ENCODE measurements at places on chromosomes 3 and 15. TPM values are rescaled to one million over a fixed set of nuclear protein-coding genes. Genes with fewer than 3 reads are reported as not detected.
A peak's percentile ranks its signal among the peaks of the same experiment; 100 is the strongest.

DNA sequence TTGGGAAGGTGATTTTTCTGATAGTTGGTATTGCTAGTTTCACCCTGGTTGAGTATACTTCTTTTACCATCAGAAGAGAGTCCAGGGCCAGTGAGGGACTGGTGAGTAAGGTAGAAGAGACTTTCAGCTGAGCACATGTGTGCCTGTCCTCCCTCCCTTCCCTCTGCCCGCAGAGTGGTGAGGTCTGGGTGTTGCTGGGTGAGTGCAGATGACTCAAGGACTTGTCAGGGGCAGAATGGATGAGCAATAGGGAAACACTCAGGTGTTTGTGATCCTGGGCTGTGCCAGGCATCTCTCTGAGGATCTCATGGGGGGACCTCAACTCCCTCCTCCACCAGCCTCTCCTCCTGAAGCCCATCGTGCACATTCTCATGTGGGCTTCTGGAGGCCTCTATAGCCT, 76.0 kb upstream of the GSK3B start:
- H3K4me3 ChIP-seq, result no peak overlapping the region
- no peaks in the 10 kb centered on the region for H3K27me3 ChIP-seq
- no peak overlapping the region for H3K27ac ChIP-seq
- DNase-seq, result no peak

DNA sequence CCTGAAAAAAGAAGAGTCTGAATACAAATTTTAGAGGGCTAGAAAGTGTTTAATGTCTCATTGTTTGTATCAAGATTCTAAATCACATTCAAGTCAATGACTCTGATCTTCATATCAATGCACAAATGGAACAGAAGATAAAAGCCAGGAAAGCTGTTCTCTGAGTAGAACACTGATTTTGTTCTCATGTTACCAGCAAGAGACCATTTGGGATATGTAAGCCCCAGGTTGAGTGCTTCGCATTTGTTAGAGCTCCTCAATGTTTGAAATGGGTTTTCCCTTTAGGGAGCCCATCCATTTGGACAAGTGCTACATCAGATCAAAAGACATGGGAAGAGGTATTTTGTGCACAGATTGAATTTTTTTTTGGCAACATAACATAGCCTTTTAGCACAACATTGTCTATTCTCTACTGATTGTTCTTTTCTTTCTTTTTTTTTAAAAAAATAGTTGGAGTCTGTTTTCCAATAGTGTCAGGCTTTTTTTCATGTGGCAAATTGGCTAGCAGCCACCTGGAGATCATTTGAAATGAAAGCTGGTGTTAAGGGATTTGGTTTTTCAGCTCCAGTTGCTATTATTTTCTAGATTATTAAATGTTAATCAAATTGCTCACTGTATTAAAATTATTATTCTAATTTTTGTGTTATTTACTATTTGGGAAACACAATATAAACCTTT, 74.5 kb upstream of the ZPLD1 start:
- H3K27me3 ChIP-seq, result no peaks in the 10 kb centered on the region
- peak; percentile 53 for DNase-seq
- H3K4me3 ChIP-seq, result no peak overlapping the region
- no peaks in the 10 kb centered on the region for H3K4me1 ChIP-seq
- no peak overlapping the region for H3K27ac ChIP-seq

DNA sequence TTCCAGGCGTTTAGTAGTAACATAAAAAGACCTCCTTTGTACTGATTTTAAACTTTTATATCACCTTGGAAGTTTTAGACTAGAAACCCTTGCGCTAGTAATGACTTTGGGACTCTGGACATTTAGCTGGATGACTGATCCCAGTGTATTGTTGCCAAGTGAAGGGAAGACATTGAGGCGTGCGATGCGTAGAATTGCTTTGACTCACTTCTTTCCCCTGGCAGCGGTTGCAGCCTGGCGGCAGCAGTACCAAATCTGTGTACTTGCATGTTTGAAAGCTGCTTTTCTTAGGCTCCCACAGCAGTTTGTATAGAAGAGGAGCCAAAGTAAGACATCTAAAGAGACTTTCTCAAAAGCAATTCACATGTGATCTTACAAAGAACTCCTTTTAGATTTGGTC, 151.6 kb downstream of the BBX start:
- DNase-seq, result no peak
- no peak overlapping the region for H3K4me3 ChIP-seq
- H3K27me3 ChIP-seq, result peaks cover 4% of the 10 kb centered on the region
- no peaks in the 10 kb centered on the region for H3K36me3 ChIP-seq
- H3K27ac ChIP-seq, result peak overlapping the region; percentile 48

DNA sequence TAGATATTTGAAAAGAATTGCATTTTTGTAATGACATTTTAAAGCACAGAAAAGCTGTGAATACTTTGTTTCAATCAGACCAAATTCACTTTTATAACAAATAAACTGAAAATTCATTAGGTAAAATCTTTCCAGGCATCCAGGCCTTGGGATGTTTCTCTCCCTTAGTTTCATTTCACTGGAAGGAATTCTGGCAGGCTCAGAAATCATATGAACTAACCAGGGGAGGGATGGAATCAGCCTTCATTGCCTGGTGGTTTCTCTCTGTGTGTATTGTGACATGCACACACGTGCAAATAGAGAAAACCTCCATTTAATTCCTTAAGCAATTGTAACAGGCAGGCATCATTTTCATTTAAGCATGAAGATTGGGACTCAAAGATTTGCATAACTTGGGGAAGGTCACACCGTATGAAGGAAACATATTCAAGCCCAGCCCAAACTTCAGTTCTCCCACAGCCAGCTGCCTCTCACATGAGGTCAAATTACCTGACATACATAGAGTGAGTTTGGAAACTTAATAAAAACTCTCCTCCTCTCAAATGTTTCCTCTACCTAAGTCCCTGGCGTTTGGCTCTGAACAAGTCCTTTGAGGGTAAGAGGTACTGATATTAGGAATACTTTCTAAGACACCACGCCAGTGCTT, 376.1 kb upstream of the MCTP2 start:
- DNase-seq, result no peak
- H3K27me3 ChIP-seq, result no peaks in the 10 kb centered on the region
- H3K4me1 ChIP-seq, result no peaks in the 10 kb centered on the region
- H3K36me3 ChIP-seq, result no peaks in the 10 kb centered on the region

DNA sequence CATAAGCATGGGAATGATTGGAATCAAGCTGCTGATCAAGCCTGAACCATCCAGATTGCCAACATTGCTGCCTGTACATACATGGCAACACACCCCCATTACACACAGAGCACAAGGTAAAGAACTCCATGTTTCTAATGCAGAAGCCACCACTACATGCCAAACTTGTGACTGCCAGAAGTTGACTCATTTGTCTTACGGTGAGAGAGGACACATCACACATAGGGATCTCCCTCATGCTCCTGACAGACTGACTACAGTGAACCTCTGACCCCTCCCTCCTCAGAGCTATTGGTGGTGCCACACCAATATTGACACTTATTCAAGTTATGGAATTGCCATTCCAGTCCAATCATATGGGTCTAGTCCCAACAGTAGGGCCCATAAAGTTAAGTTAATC, 42.3 kb downstream of the EFHB start:
- no peaks in the 10 kb centered on the region for H3K36me3 ChIP-seq
- no peaks in the 10 kb centered on the region for H3K27me3 ChIP-seq
- no peak overlapping the region for H3K4me3 ChIP-seq
- no peak overlapping the region for H3K27ac ChIP-seq
- peaks cover 6% of the 10 kb centered on the region for H3K4me1 ChIP-seq

DNA sequence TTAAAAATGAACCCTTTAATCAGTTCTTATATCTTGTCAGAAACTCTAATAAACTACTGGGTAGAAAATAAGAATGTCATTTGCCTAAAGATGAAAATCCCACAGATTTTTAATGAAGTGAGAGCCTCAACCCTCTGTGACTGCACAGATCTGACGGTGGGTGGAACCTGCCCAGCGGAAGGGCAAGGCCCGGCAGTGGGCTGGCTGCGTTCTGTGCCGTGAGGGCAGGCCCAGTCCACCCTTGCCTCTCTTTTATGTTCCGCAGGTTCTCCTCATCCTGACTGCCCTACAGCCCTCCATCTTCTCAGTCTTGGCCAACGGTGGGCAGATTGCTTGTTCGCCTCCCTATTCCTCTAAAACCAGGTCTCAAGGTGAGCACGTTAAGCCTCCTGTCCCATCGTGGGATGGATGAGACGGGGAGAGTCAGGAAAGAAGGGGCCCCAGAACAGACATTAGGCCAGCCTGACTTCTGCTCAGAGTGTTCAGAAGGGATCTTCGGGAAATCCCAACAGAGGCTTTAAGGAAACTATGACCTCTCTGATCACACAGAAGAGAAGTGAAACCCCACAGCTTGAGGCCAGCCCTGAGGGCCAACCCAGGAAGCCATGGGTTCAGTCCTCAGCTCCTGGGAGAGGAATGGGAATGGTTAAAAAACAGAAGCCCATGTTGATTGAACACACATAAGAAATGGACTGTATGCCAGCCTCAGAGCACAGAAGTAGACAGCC, 16.0 kb downstream of the SLC51A start:
- no peaks in the 10 kb centered on the region for H3K27me3 ChIP-seq
- no peak for DNase-seq
- H3K4me3 ChIP-seq, result no peak overlapping the region
- H3K4me1 ChIP-seq, result peaks cover 5% of the 10 kb centered on the region
- no peak overlapping the region for H3K27ac ChIP-seq

DNA sequence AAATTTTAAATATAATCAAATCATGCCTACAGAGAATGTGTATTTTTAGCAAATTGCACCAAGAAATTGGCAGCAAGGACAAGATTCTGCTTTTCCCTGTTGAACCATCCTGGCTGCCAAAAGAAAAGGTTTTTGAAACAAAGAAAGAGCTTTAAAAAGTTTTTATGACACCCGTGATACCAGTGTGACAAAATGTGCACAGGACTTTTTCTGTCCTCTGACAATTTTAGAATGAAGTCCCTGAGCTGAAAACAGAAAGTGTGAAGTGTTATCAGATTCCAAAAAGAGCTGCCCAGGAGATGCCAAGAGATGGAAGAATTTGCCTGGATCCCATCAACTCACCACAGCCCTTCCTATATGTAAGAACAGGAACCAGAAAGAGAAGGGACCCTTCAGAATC, 33.2 kb upstream of the TMC3 start:
- H3K36me3 ChIP-seq, result no peaks in the 10 kb centered on the region
- H3K4me3 ChIP-seq, result no peak overlapping the region
- DNase-seq, result no peak
- H3K4me1 ChIP-seq, result no peaks in the 10 kb centered on the region

GRCh38 chr15:40680151-40680550, 14.8 kb upstream of the RAD51 start:
- no peak overlapping the region for H3K27ac ChIP-seq
- no peaks in the 10 kb centered on the region for H3K4me1 ChIP-seq
- H3K36me3 ChIP-seq, result no peaks in the 10 kb centered on the region
- no peak overlapping the region for H3K4me3 ChIP-seq
- no peaks in the 10 kb centered on the region for H3K27me3 ChIP-seq
- no peak for DNase-seq

GRCh38 chr3:132406587-132406986, 10.7 kb upstream of the DNAJC13 start:
- no peaks in the 10 kb centered on the region for H3K27me3 ChIP-seq
- no peaks in the 10 kb centered on the region for H3K4me1 ChIP-seq
- no peak overlapping the region for H3K4me3 ChIP-seq
- DNase-seq, result no peak
- H3K27ac ChIP-seq, result no peak overlapping the region

- H3K27me3 ChIP-seq, result no peaks in the 10 kb centered on the region
- DNase-seq, result no peak
- H3K4me3 ChIP-seq, result no peak overlapping the region
- H3K27ac ChIP-seq, result no peak overlapping the region
- H3K36me3 ChIP-seq, result no peaks in the 10 kb centered on the region
- H3K4me1 ChIP-seq, result no peaks in the 10 kb centered on the region
These were observed 217.9 kb downstream of the SATB1 start for GRCh38 chr3:18207226-18207625.

- no peak for DNase-seq
- no peak overlapping the region for H3K4me3 ChIP-seq
- peak overlapping the region; percentile 90 for H3K27ac ChIP-seq
- peaks cover 7% of the 10 kb centered on the region for H3K36me3 ChIP-seq
- peaks cover 73% of the 10 kb centered on the region for H3K4me1 ChIP-seq
- no peaks in the 10 kb centered on the region for H3K27me3 ChIP-seq
These were observed 13.3 kb downstream of the PLXND1 start for GRCh38 chr3:129593230-129593594.

Gene RPP25
- total RNA-seq, result 7.1 TPM

Gene SPTSSB
- 10.4 TPM for total RNA-seq

Gene CCNB2
- total RNA-seq, result 11.2 TPM

Gene FBXL2
- total RNA-seq, result 48.3 TPM

Gene B3GNT5
- 11.0 TPM for total RNA-seq

Data from spinal cord (tissue), 10 donors.